ENCODE measurements at places on chromosomes 2 and 18. TPM values are rescaled to one million over a fixed set of nuclear protein-coding genes. Genes with fewer than 3 reads are reported as not detected.

Gene DNER
- 0.55 TPM for total RNA-seq

Gene TANK
- 57.2 TPM for total RNA-seq

Gene IL1R2
- 39.8 TPM for total RNA-seq

Gene PASK
- 20.6 TPM for total RNA-seq

Gene PRKCE
- total RNA-seq = 32.7 TPM

Gene KCNE4
- 0.55 TPM for total RNA-seq

Gene WDR35
- total RNA-seq = 2.7 TPM

Gene YWHAQ
- total RNA-seq = 251 TPM

Gene ATP6V1B1
- total RNA-seq = not detected

Gene IL1RN
- 11.9 TPM for total RNA-seq

Gene RAMP1
- total RNA-seq = 10.9 TPM

Gene IL36A
- not detected for total RNA-seq

Gene AQP12B
- total RNA-seq = 3.9 TPM

Gene FN1
- 1,060 TPM for total RNA-seq

Gene POTEC
- not detected for total RNA-seq

Gene DPP10
- 6.3 TPM for total RNA-seq

Gene CPLX4
- total RNA-seq = not detected

Gene CYTIP
- 4.7 TPM for total RNA-seq

Gene CD302
- total RNA-seq = 27.1 TPM

Gene PLCD4
- total RNA-seq = 41.2 TPM

Gene KCNS3
- 21.6 TPM for total RNA-seq

Gene EEF1B2
- total RNA-seq = 475 TPM

Gene PDE1A
- total RNA-seq = 3.9 TPM

Gene TRIM43
- total RNA-seq = not detected

Gene GCC2
- total RNA-seq = 75.1 TPM

Gene LYG2
- not detected for total RNA-seq

Gene RAB12
- total RNA-seq = 14.2 TPM

Gene KLHL29
- total RNA-seq = 5.5 TPM

Gene FNDC4
- 0.64 TPM for total RNA-seq

Gene MCEE
- total RNA-seq = 18.2 TPM

Gene IL1A
- total RNA-seq = not detected

Gene NTSR2
- total RNA-seq = not detected

Gene KCNJ13
- total RNA-seq = not detected

Measured in mucosa of descending colon (tissue), 3 donors.